Fibroblast of the aortic adventitia (primary cell): ENCODE measurements at places on chromosomes 5 and 9. TPM values are rescaled to one million over a fixed set of nuclear protein-coding genes. Genes with fewer than 3 reads are reported as not detected.

The KCNN2 gene
- total RNA-seq = not detected in 2 replicates

The FOXD1 gene
- 0.74 and 4.2 TPM in 2 replicates for total RNA-seq

The ECPAS gene
- 103 and 114 TPM in 2 replicates for total RNA-seq

The C5 gene
- 2.9 and 13.8 TPM in 2 replicates for total RNA-seq

The FAXDC2 gene
- total RNA-seq = 9.8 and 17.4 TPM in 2 replicates

The SLC36A2 gene
- not detected in 2 replicates for total RNA-seq

The CCL28 gene
- 5.1 and 5.6 TPM in 2 replicates for total RNA-seq

The SPZ1 gene
- not detected in 2 replicates for total RNA-seq

The PCDHB7 gene
- 0.63 and 0.98 TPM in 2 replicates for total RNA-seq

The REEP2 gene
- 1.1 and 6.1 TPM in 2 replicates for total RNA-seq

The QRFP gene
- not detected in 2 replicates for total RNA-seq

The NFIB gene
- 107 and 111 TPM in 2 replicates for total RNA-seq

The NR4A3 gene
- 1.1 and 1.5 TPM in 2 replicates for total RNA-seq

The F2RL1 gene
- 3.1 and 35.1 TPM in 2 replicates for total RNA-seq

The NPDC1 gene
- 23.8 and 31.6 TPM in 2 replicates for total RNA-seq

The AQP3 gene
- 0.54 and 1.9 TPM in 2 replicates for total RNA-seq

The CCL27 gene
- not detected in 2 replicates for total RNA-seq

The GFI1B gene
- not detected in 2 replicates for total RNA-seq

The FBP1 gene
- total RNA-seq = not detected in 2 replicates

The SERINC5 gene
- total RNA-seq = 13.5 and 17.1 TPM in 2 replicates

The AQP7 gene
- total RNA-seq = 0.09 TPM in 1 of 2 replicates, not detected in the other

The ROPN1L gene
- 0.63 TPM in 1 of 2 replicates, not detected in the other for total RNA-seq

The IFNA21 gene
- not detected in 2 replicates for total RNA-seq

The CDO1 gene
- 7.0 and 24.8 TPM in 2 replicates for total RNA-seq

The MARCOL gene
- total RNA-seq = not detected in 2 replicates

The RNF183 gene
- not detected in 2 replicates for total RNA-seq

The PHPT1 gene
- total RNA-seq = 28.7 and 83.2 TPM in 2 replicates

The LCN1 gene
- total RNA-seq = not detected in 2 replicates

The BHMT2 gene
- 5.0 and 6.8 TPM in 2 replicates for total RNA-seq

The PCDHA4 gene
- total RNA-seq = 0.09 and 1.1 TPM in 2 replicates

The POLR3G gene
- total RNA-seq = 6.7 and 20.6 TPM in 2 replicates

The ALDH1A1 gene
- total RNA-seq = 8.8 and 65.4 TPM in 2 replicates

The TOR2A gene
- total RNA-seq = 1.2 and 4.8 TPM in 2 replicates

The CAAP1 gene
- total RNA-seq = 19.0 and 50.9 TPM in 2 replicates

The LHX3 gene
- total RNA-seq = not detected in 2 replicates

The PCDHAC2 gene
- total RNA-seq = 0.57 TPM in 1 of 2 replicates, not detected in the other

The PGGT1B gene
- total RNA-seq = 5.7 and 15.1 TPM in 2 replicates

The SPINK7 gene
- total RNA-seq = 0.41 TPM in 1 of 2 replicates, not detected in the other

The CMYA5 gene
- total RNA-seq = 1.7 and 7.5 TPM in 2 replicates

The IRX1 gene
- 7.9 and 8.0 TPM in 2 replicates for total RNA-seq

The TMC1 gene
- 0.36 and 0.49 TPM in 2 replicates for total RNA-seq

The PANK3 gene
- 35.3 and 37.5 TPM in 2 replicates for total RNA-seq

The PIP5K1B gene
- not detected in 2 replicates for total RNA-seq

The PTGES gene
- total RNA-seq = 6.9 and 30.9 TPM in 2 replicates
